ENCODE measurements at places on chromosomes 16 and 17. TPM values are rescaled to one million over a fixed set of nuclear protein-coding genes. Genes with fewer than 3 reads are reported as not detected.

GRCh38 chr17:67449845-67450755 lies 73.0 kb downstream of the PITPNC1 start:
- H3K4me1 ChIP-seq, result no peaks in the 10 kb centered on the region
- DNase-seq, result no peak
- no peak overlapping the region for H3K27ac ChIP-seq
- H3K4me3 ChIP-seq, result no peak overlapping the region
- 0 out of 2 replicates have a peak, but pooled peaks cover 2% of the 10 kb centered on the region for H3K36me3 ChIP-seq
- no peaks in the 10 kb centered on the region for H3K27me3 ChIP-seq

- H3K27me3 ChIP-seq, result no peaks in the 10 kb centered on the region
- no peak overlapping the region for H3K4me3 ChIP-seq
- H3K36me3 ChIP-seq, result no peaks in the 10 kb centered on the region
Measured at GRCh38 chr16:55389426-55390073, 65.5 kb downstream of the IRX6 start.

DNA sequence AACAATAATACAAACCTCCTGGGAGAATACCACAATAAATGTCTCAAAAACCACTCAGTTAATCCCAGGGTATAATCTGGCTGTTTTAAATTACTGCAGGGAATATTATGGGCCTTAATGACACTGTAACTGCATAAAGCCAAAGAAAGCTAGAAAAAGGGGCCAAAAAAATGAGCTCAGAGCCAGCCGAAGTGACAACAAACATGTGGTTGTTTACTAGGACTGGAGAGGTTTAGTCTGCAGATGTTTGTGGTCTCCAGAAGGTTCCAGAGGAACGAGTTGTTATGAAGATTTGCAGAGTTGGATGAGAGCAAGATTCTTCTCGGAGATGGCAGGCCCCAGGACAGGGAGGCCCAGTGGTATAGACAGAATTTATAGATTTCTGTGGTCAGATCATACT lies 97.1 kb upstream of the AKTIP start:
- no peak overlapping the region for H3K27ac ChIP-seq
- DNase-seq, result no peak
- H3K4me1 ChIP-seq, result no peaks in the 10 kb centered on the region
- H3K27me3 ChIP-seq, result no peaks in the 10 kb centered on the region
- H3K4me3 ChIP-seq, result no peak overlapping the region
- no peaks in the 10 kb centered on the region for H3K36me3 ChIP-seq

DNA sequence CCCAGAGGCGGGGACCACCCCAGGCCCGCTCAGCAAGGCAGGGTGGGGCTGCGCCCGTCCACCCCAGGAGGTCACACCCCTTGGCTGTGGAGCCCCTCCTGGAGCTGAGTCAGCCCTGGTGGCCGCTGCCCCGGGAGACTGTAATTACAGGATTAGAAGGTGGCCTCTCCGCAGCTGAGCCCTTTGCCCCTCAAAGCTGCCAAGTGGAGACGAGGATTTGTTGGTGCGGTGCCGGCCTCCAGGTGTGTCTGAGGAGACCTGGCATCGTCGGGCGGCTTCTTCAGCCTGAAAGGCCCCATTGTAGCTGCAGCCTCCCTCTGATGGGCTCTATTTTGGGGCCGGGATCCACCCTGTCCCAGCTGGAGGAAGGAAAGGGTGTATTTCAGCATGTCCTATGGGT lies 22.7 kb upstream of the SPNS2 start:
- H3K4me3 ChIP-seq, result no peak overlapping the region
- H3K36me3 ChIP-seq, result no peaks in the 10 kb centered on the region
- no peaks in the 10 kb centered on the region for H3K4me1 ChIP-seq

DNA sequence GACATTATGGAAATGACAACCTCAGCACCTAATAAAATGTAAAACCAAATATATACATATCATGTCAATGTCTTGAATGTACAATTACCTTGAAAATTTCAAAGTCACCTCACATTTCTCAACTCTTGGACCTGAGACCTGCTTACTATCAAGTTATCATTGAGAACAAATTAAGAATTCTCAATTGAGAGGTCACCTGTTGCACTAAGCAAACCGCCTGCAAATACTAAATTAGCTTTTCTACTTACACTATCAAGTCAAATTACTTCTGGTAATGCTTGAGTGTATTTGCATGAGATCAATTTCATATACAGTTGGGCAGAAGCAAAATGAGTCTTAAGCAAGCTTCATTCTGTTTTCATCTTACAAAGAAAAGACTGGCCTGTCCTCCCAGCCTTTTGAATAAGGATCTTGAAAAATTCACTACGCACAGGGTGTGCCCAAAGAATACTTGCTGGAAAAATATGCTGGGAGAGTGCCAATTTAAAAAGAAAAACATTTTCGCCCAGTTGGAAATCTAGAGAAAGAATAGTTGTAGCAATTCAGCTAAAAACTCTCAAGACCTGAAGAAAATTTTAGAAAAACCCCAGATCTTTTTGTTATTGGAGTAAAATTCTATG lies 35.7 kb downstream of the KANSL1 start:
- H3K4me1 ChIP-seq, result peaks cover 10% of the 10 kb centered on the region
- no peaks in the 10 kb centered on the region for H3K27me3 ChIP-seq
- H3K27ac ChIP-seq, result no peak overlapping the region
- peaks cover 2% of the 10 kb centered on the region for H3K36me3 ChIP-seq

CLEC3A gene
- total RNA-seq, result not detected

TMEM11 gene
- 32.5 TPM for total RNA-seq

LAT gene
- 4.3 TPM for total RNA-seq

IRX5 gene
- total RNA-seq, result 0.59 TPM
